Large intestine (tissue), 12 donors: ENCODE measurements at places on chromosomes 3 and 15. TPM values are rescaled to one million over a fixed set of nuclear protein-coding genes. Genes with fewer than 3 reads are reported as not detected.

GRCh38 chr3:51718547-51719409 lies 11.9 kb downstream of the GRM2 start:
- H3K27ac ChIP-seq: no peak overlapping the region
- H3K4me3 ChIP-seq: no peak overlapping the region
- no peaks in the 10 kb centered on the region for H3K4me1 ChIP-seq
- no peaks in the 10 kb centered on the region for H3K27me3 ChIP-seq

DNA sequence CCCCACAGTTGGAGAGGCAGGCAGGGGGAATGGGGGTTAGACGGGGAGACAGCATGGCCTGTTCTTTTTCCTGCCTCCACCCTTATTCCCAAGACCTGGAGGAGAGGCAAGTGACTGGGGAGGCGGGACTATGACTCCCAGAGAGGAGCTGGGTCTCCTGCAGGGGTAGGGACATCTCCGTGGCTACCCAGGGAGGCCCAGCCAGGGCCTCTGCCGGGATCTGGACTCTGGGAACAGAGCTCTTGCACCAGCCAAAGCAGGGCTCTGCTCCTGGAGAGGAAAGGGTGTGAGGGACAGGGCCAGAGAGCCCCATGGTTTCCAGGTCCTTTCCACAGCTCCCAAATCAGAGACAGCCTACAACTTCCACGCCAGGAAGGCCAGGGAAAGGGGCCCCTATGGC lies 22.8 kb downstream of the CFAP100 start:
- H3K4me3 ChIP-seq: no peak overlapping the region
- H3K27ac ChIP-seq: no peak overlapping the region
- H3K36me3 ChIP-seq: no peaks in the 10 kb centered on the region
- H3K4me1 ChIP-seq: peaks cover 9% of the 10 kb centered on the region
- H3K27me3 ChIP-seq: peaks cover 23% of the 10 kb centered on the region

DNA sequence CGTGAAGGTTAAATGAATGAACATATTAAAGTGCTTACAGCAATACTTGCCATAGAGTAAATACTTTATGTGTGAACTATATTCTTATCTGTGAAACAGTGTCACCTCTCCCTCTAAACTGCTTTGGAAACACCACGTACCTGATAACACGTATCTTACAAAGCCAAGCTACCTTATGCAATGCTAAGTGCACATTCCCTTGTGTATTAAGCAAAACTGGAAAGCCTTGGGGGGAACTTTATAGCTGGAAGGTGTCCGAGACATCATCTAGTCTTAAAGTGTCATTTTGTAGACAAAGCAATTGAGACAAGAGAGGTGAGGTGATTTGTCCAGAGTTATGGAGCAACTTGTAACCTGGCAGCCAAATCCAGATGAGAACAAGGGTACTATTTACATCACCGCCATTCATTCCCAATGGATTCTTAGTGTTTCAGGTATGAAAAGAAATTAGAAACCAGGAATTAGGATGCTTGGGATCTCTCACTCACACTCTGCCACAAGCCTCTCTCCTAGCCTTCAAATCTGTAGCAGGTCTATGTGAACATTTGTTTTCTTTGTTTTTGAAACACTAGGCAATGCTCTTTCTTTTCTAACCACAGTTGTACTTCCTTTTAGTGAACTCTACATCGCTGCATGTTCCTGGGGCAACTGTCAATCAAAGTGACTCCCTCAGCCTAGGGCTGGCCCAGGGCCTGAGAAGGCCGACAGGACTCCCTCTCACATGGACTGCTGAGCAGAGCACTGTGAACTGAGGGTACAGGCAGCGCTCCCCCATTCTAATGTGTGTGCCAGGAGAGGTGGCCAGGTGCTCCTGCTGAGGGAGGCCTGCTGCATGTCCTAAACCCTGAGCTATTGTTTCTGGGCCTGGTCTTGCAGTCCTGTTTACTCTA lies 13.9 kb upstream of the MGLL start:
- no peak overlapping the region for H3K4me3 ChIP-seq
- no peaks in the 10 kb centered on the region for H3K36me3 ChIP-seq
- DNase-seq: peak; percentile 76
- H3K27me3 ChIP-seq: no peaks in the 10 kb centered on the region
- H3K27ac ChIP-seq: peak overlapping the region; percentile 63

GRCh38 chr15:74461847-74462511 lies 1.0 kb upstream of the UBL7 start:
- peaks cover 6% of the 10 kb centered on the region for H3K36me3 ChIP-seq
- no peak for DNase-seq
- peaks cover 3% of the 10 kb centered on the region for H3K4me1 ChIP-seq
- peak overlapping the region; percentile 79 for H3K27ac ChIP-seq
- H3K27me3 ChIP-seq: no peaks in the 10 kb centered on the region
- H3K4me3 ChIP-seq: peak overlapping the region; percentile 87

GRCh38 chr3:197881970-197882338 lies 68.0 kb upstream of the RPL35A start:
- H3K4me3 ChIP-seq: no peak overlapping the region
- no peak for DNase-seq
- no peaks in the 10 kb centered on the region for H3K27me3 ChIP-seq
- H3K36me3 ChIP-seq: peaks cover 41% of the 10 kb centered on the region
- no peaks in the 10 kb centered on the region for H3K4me1 ChIP-seq
- no peak overlapping the region for H3K27ac ChIP-seq

- peaks cover 15% of the 10 kb centered on the region for H3K4me1 ChIP-seq
- no peak for DNase-seq
- no peak overlapping the region for H3K4me3 ChIP-seq
- H3K27ac ChIP-seq: no peak overlapping the region
Measured at GRCh38 chr3:141372656-141373055, 4.4 kb downstream of the ZBTB38 start.

DNA sequence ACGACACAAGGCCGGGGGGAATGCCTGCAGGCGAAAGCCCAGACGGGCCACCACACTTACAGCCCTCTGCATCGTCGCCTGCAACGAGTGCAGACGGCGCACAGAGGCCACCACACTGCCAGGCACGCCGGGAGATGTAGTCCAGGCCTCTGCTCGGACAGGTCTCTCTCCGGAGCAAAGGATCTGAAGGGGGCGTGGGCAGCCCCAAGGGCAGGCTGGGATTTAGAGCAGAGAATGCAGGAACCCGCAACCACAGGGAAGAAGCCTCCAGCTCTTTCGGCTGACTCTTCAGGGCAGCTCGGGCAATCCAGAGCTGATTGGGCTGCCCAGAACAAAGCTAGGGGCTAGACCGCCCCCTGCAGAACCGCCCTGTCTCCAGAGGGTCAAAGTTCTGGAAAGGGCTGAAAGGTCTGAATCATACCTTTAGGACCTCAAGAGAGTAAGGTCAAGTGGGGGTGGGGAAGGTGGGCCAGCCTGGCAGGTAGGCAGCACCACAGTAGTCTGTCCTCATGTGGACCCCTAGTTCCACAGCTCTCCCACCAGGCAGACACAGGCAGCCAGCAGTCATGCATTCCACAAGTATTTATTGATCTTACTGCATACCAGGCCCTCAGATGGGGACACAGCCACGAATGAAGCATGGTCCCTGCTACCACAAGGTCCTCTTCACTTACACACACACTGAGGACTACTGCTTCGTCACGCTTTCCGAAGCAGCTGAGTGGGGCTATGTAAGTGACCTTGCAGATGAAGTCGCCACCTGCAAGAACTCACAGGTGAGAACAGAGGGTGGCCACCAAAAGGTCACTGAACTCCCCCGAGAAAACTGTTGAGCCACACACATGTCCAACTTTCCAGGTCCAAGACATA lies at the start of gene AMT:
TSS of gene AMT (minus strand) at position 95 of the 870 bp plus-strand sequence. CDS start at position 72, 23 bp downstream.
- peaks cover 24% of the 10 kb centered on the region for H3K36me3 ChIP-seq
- H3K27ac ChIP-seq: peak within 1 kb of the TSS; percentile 67
- no peaks in the 10 kb centered on the region for H3K27me3 ChIP-seq
- H3K4me3 ChIP-seq: peak within 1 kb of the TSS; percentile 52

DNA sequence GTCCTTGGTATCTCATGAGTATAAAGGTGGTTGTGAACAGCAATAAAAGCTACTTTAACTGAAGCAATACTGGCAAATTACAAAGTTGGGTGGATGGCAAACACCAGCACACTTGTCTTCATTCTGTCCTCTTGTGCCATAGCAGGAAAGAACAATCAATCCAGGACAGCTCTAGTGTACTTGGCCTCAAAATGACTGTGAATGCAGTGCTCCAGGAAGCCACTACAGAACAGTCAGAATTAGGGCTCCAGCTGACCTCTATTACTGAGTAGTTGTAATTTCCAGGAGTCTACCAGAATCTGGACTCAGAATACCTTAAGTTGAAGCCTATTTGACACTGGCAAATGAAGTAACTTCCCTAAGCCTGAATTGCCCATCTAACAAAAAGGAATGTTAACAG lies 339.0 kb upstream of the WNT5A start:
- no peaks in the 10 kb centered on the region for H3K4me1 ChIP-seq
- DNase-seq: no peak
- H3K27me3 ChIP-seq: no peaks in the 10 kb centered on the region
- no peaks in the 10 kb centered on the region for H3K36me3 ChIP-seq

- no peaks in the 10 kb centered on the region for H3K27me3 ChIP-seq
- H3K4me1 ChIP-seq: no peaks in the 10 kb centered on the region
- no peak overlapping the region for H3K27ac ChIP-seq
- no peak for DNase-seq
Measured at GRCh38 chr3:12752102-12752501, 7.0 kb downstream of the TMEM40 start.

- no peak for DNase-seq
- H3K4me3 ChIP-seq: peak overlapping the region; percentile 85
- H3K27me3 ChIP-seq: no peaks in the 10 kb centered on the region
- H3K4me1 ChIP-seq: peaks cover 17% of the 10 kb centered on the region
Measured at GRCh38 chr3:67653425-67654098, 850 bp downstream of the SUCLG2 start.

GRCh38 chr15:76312540-76313174 lies 1.4 kb upstream of the ETFA start:
- no peak overlapping the region for H3K4me3 ChIP-seq
- H3K27ac ChIP-seq: no peak overlapping the region
- H3K36me3 ChIP-seq: peaks cover 2% of the 10 kb centered on the region
- no peaks in the 10 kb centered on the region for H3K27me3 ChIP-seq

DNA sequence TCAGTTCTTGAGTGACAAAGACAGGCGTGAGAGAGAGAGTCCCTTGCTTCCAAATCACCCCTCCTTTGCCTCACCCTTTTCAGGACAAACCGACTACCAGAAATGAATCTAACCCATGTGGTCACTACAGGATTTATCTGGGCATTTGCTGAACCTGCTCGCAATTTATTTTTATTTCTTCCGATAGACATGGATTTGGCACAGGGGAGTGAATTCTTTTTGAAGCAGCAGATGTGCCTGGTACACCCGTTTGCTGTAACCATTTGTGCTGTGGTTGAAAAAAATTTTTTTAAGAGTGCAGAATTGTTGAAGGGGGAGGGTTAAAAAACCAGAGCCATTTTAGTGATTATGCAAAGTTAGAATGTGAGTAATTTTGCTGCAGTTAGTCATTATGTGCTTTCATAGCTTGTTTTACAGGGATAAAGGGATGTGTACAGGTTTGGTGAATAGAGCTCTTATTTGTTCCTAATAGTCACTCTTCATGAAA lies 442.0 kb downstream of the LPP start:
- H3K27me3 ChIP-seq: no peaks in the 10 kb centered on the region
- H3K27ac ChIP-seq: no peak overlapping the region
- no peak for DNase-seq

DNA sequence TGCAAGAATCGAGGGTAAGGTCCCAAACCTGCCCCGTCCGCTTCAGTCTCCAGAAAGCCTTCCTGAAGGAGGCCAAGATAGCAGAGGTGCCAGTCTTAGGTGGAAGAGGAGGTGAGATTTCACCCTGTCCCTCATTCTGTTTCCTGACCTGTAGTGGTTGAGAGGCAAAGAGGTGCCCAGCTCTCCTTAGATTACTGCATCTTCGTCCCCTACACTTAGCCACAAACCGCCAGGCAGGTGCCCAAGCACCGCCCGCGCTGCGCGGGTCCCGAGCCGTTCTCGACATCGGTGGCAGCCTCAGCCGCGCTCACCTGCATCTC lies 23.8 kb upstream of the POLG start:
- H3K4me3 ChIP-seq: no peak overlapping the region
- peaks cover 88% of the 10 kb centered on the region for H3K27me3 ChIP-seq
- H3K4me1 ChIP-seq: peaks cover 3% of the 10 kb centered on the region
- no peak overlapping the region for H3K27ac ChIP-seq
- no peak for DNase-seq

- H3K27ac ChIP-seq: peak overlapping the region; percentile 68
- peaks cover 31% of the 10 kb centered on the region for H3K4me1 ChIP-seq
- H3K4me3 ChIP-seq: peak overlapping the region; percentile 55
Measured at GRCh38 chr3:123700791-123701722, 116.2 kb upstream of the HACD2 start.

DNA sequence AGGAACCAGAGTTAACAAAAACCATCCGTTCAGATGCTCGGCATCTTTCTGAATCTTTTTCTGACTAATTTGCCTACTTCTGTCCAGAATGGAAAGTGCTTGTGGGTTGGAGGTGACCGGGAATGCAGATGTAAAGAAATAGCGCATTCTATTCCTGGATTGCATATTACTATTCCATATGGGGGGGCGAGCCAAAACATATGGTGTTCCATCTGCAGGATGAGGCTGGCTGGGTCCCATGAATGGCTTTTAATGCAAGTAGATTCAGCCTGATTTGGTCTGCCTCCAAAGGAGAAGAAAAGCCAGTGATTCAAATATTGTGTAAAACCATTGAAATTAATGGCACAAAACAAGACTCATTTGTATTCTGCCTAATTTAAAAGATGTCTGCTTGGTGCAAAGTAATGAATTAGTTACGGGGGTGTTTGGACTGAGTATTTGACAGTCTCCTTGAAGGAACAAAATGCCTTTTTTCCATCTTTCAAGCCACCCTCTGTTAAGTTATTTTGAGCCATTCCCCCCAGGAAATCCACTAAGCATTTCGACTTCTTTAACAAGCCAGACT lies 99.0 kb downstream of the ST8SIA2 start:
- no peak overlapping the region for H3K4me3 ChIP-seq
- H3K4me1 ChIP-seq: no peaks in the 10 kb centered on the region
- peak; percentile 5 for DNase-seq
- H3K27me3 ChIP-seq: no peaks in the 10 kb centered on the region
- no peak overlapping the region for H3K27ac ChIP-seq
- H3K36me3 ChIP-seq: no peaks in the 10 kb centered on the region

GRCh38 chr3:125367403-125368230 lies 7.5 kb downstream of the ZNF148 start:
- H3K4me1 ChIP-seq: no peaks in the 10 kb centered on the region
- no peaks in the 10 kb centered on the region for H3K27me3 ChIP-seq
- H3K27ac ChIP-seq: no peak overlapping the region
- DNase-seq: no peak
- H3K36me3 ChIP-seq: peaks cover 2% of the 10 kb centered on the region
- H3K4me3 ChIP-seq: no peak overlapping the region

- H3K36me3 ChIP-seq: no peaks in the 10 kb centered on the region
- DNase-seq: no peak
- H3K4me1 ChIP-seq: no peaks in the 10 kb centered on the region
- no peak overlapping the region for H3K4me3 ChIP-seq
- H3K27ac ChIP-seq: no peak overlapping the region
- H3K27me3 ChIP-seq: no peaks in the 10 kb centered on the region
Measured at GRCh38 chr15:38846346-38846745, 281.7 kb upstream of the RASGRP1 start.

The PPM1L gene
- 4.5 TPM for polyA plus RNA-seq

The GCNT3 gene
- polyA plus RNA-seq: 16.3 TPM

The TADA3 gene
- 50.0 TPM for polyA plus RNA-seq

The DUT gene
- polyA plus RNA-seq: 112 TPM

The ANKRD63 gene
- polyA plus RNA-seq: 0.16 TPM

The CACNA1D gene
- 58.2 TPM for polyA plus RNA-seq
